ENCODE measurements at places on chromosomes 3 and 15.

GRCh38 chr3:76078101-76078500, 292.8 kb upstream of the ZNF717 start:
- DNase-seq, result no peak

DNA sequence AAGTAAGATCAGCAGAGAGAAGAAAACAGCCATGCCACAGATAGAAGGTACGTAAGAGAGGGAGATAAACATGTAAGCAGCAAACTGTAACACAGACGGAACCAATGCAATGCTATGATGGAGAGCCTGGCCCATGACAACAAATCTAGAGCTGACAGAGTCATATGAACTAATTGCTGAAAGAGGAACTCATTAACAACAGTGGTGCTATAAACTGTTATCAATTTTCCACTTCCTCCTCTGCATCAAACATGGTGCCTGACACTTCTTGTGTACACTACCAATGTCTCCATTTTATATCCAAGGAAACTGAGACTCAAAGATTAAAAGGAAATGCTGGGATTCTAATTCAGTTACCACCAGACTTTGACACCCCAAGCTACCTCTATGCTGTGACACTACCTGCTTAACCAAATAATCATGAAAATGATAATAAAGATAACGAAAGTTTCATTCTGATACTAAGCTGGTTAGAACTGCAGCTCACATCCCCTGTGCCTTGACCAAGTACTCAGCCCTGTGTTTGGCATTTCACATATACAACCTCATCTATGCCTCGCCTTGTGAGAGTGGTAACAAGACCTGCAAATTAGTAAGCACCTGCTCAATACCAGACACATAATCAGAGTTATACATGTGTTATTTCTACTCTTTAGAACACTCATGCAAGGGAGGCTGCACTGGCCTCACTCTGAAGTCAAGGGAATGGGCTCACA, 79.3 kb downstream of the ANO10 start:
- DNase-seq, result peak; percentile 63

GRCh38 chr3:99666201-99666600, 27.8 kb downstream of the COL8A1 start:
- DNase-seq, result no peak

DNA sequence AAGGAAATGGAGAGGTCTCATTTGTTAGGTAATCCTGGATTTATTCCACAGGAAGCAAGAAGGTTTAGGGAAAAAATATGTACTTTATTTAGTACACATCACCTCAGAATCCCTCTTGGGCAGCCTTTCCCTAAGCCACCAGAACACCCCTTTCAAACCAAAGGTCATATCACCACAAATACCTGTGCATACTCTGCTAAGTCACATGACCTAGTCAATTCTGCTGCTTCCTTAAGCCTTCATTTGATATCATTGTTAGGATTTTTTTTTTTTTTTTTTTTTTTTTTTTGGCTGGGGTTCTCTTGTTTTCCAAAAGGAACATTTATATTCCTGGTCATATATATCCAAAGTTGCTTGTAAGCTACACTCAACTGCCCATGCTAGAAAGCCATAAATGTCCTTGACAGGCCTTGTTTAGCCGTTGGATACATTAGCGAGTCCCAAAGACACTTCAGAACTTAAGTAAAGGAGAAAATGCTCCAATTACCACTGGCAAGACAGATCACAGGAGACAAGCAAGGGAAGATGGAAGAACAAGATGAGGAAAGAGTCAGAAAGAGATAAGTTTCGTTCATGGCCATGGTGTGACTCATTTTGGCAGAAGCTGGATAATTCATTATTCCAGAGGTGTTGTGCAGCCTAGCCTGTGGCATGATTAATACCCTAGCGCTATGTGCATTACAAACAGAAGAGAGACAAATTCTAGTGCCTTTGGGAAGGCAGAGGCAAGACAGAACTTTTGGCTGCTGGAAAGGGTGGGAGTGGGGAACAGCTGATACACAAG, 155.6 kb upstream of the SLC2A2 start:
- DNase-seq, result no peak

DNA sequence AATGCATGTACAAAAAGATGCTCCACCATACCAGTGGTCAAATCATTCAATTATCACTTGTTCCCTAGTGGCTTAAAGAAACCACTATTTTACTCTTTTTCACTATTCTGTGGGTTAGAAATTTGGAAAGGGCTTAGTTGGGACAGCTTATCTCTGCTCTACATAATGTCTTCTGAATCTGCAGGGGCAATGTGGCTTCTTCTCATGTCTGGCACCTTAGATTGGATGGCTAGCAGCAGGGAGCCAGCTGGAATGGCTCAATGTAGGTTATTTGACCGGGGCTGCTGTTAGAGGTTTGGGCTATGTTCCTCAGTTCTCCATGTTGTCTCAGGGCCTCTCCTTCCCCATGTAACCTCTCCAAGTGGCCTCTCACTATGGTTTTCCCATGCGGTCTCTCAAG, 57.5 kb upstream of the EPHB1 start:
- no peak for DNase-seq

GRCh38 chr15:78739996-78740903, 71.0 kb downstream of the ADAMTS7 start:
- peak; percentile 84 for DNase-seq

GRCh38 chr3:108122276-108122675, 31.4 kb upstream of the CD47 start:
- DNase-seq, result peak; percentile 44

DNA sequence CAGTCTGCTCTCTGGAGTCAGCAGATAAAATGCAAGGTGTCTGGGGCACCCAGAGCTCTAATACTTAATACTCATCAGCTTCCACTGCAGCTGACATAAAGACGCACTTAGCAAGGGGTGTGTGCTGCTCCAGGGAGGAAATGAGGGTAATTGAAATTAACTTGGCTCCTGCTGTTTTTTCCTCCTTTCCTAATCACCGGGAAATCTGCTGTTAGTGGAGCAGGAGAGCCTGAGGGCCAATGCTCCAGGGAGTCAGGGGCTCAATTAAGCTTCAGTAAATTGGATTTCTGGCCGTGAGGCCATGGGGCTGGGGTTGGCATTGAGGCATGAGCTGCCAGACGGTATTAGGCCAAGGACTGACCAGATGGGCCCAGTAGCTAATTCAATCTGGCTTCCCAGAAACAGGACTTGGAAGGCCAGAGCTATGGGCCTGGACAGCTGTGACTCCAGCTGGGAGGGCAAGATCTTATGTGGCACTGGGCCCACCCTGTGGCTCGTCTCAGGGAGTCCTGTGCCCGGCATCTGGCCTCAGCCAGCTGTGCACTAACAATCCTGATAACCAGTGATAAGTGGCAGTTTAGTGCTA, 30.7 kb upstream of the CHRNB4 start:
- no peak for DNase-seq

DNA sequence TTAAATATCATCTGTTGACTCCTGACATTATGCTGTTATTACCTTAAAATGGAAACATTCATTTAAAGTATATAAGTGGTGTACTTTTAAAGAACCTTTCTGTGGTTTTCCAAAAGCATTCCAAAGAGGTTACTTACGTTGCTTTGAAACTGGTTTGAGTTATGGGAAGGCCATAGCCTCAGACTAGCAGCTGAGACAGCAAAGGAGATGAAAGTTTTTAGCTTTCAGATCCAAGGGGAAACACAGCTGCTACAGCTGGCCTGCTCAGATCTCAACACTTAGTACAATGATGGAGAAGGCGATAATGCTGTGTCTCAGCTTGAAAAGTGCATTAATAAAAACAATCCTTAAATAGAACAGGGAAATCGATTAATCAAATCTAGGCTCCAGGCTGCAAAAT, 921.1 kb downstream of the ROBO1 start:
- DNase-seq, result no peak

- no peak for DNase-seq
Measured at GRCh38 chr15:27238209-27238608, 267.2 kb downstream of the GABRG3 start.

- no peak for DNase-seq
Measured at GRCh38 chr3:112364291-112364690, 31.3 kb downstream of the CD200 start.

GRCh38 chr15:59329570-59330350, 42.9 kb downstream of the MYO1E start:
- DNase-seq, result no peak

GRCh38 chr3:183331498-183331897, 78.4 kb downstream of the B3GNT5 start:
- DNase-seq, result peak; percentile 35

GRCh38 chr3:23590424-23591273, 215.1 kb upstream of the UBE2E1 start:
- DNase-seq, result no peak

- DNase-seq, result no peak
Measured at GRCh38 chr15:81595752-81596151, 221.7 kb upstream of the TMC3 start.

DNA sequence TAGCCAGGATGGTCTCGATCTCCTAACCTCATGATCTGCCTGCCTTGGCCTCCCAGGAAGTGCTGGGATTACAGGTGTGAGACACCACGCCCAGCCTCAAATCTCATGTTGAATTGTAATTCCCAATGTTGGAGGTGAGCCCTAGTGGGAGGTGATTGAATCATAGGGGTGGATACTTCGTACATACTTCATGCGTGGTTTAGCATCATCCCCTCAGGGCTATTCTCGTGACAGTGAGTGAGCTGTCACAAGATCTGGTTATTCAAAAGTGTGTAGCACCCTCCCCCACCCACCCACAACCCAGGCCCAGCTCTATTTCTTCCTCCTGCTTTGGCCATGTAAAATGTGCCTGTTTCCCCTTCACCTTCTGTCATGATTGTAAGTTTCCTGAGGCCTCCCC, 236.9 kb upstream of the IL12A start:
- no peak for DNase-seq

DNA sequence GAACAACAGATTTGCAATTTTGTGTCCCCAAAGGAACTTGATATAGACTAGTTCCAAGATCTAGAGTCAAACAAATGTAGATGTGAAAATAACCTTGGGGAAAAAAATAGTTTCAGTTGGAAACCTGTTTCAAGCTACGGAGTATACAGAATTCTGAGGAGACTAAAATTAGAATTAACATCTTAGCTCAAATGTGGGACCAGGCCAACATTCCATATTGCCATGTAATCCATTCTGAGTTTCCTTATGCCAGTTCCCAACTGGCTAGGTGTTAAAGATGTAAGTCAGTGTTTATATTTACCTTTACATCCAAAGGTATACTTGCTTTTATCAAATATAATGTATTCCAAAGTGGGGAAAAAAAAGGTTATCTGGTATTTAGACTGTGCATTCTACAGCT, 76.3 kb downstream of the UBE3A start:
- DNase-seq, result no peak

GRCh38 chr3:87792534-87793336, 266.1 kb downstream of the CGGBP1 start:
- peak; percentile 93 for DNase-seq

- no peak for DNase-seq
Measured at GRCh38 chr3:82641701-82642100, 880.3 kb upstream of the GBE1 start.

GRCh38 chr15:42133886-42134502, 22.4 kb downstream of the PLA2G4F start:
- DNase-seq, result peak; percentile 60

- DNase-seq, result no peak
Measured at GRCh38 chr15:25596644-25597562, 158.1 kb upstream of the UBE3A start.

GRCh38 chr3:25009665-25010064, 418.4 kb upstream of the RARB start:
- DNase-seq, result no peak

DNA sequence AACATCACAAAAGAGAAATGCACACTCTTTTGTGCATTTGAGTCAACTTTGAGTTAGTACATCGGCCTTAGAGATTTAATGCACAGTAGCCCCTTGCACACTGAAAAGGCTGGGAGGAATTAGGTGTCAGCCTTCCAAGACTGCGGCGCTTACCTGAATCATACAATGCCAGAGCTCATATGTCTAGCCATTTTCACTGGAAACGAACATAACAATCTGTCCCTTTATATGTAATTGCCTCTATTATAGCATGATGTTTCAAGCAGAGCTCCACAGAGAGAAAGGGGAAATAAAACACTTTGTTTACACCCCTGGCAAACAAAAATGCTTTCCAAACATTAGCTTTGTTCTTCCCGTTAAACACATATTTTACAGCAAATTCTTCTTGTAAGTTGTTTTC, 315.7 kb upstream of the SLCO3A1 start:
- DNase-seq, result no peak

DNA sequence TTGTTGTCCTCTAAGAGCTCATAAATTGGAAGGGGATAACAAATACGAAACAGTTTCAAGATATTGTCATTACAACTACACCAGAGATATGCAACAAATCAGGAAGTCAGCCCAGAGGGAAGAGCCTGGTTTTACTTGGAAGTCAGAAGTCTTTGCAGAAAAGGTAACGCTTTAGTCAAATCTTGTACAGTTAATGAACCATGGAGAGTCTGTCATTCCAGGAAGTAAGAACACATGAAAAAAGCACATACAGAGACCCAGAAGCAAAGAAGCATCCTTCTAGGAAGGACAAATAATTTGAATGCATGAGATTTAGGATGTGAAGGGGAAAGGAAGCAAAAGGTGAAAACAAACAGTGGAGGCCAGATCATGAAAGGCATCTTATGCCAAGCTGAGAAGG, 19.6 kb downstream of the DYNC1LI1 start:
- DNase-seq, result no peak

DNA sequence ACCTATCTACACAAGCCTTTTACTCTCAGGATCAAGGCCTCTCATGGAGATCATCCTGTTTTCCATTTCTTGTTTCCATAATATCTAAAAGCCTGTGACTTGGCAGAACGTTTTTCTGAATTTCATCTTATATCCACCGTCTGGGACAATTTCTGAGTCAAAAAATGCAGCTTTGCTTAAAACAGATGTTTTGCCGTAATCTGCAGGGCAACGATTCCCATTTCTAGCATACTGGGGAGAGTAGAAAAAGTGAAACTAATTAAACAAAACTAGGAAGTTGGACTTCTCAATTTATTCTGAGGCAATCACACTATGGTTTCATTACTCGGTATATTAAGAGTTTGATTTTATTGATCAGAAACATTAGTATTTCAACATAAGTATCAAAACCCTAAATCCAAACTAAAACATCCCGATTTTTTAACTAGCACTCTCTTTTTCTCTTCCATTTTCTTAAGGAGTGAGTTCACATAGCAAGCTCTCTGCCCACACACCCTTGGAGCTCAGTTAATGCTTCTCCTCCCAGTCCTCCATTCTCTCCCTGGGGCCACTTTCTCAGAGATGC, 33.6 kb downstream of the SPATA12 start:
- DNase-seq, result no peak

DNA sequence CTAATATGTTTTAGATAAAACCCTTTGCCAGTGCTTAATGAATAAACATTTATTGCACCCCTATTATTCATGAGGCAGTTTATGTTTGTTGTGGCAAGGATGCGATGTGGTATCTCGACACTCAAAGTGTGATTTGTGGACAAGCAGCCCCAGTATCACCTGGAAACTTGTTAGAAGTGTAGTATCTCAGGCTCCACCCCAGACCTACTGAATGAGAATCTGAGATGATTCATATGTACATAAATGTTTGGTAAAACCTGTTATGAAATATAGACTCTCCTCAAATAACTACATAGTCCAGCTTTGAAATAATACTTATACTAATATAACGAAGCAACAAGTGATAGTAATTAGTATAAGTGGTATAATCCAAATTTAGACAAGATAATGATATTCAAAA, 914.8 kb downstream of the TUSC7 start:
- DNase-seq, result no peak

- DNase-seq, result peak; percentile 67
Measured at GRCh38 chr3:195769551-195769950, 42.2 kb downstream of the MUC4 start.
